ENCODE measurements at places on chromosomes 6 and 20.

- DNase-seq = no peak
Observed at GRCh38 chr6:17381424-17382147, 11.8 kb upstream of the CAP2 start.

DNA sequence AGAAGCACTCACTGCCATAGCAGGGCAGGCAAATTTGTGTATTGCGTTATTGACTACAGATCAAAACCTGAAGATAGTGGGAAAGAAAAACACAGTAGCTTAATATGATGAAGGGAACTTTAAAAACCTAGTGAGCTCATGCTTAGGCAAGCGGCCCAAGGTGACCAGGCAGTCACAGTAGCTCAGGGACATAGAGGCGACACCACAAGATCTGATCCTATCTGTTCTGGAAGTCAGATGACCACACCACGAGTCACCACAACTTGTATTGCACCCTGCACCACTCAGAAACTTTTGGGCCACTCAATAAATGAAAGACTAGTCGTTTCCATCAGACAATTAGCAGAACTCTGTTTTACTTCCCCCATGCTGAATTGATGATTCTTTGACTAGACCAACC is 4.9 kb downstream of the CLIC5 start:
- DNase-seq = no peak

DNA sequence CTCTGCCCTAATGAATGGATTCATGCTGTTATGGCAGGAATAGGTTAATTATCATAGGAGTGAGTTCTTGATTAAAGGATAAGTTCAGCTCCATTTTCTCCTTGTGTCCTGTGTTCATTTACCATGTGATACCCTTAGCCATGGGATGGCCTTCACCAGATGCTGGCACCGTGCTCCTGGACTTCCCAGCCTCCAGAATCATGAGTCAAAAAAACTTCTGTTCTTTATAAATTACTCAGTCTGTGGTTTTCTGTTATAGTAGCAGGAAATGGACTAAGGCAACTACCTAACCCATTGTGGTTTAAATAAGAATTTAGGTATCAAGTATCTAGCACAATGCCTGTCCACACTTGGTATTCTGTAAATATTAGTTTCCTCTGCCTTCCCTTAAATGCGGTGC is 223.5 kb downstream of the MEI4 start:
- no peak for DNase-seq

- DNase-seq = no peak
Observed at GRCh38 chr20:32968478-32969241, 35.6 kb downstream of the SUN5 start.

DNA sequence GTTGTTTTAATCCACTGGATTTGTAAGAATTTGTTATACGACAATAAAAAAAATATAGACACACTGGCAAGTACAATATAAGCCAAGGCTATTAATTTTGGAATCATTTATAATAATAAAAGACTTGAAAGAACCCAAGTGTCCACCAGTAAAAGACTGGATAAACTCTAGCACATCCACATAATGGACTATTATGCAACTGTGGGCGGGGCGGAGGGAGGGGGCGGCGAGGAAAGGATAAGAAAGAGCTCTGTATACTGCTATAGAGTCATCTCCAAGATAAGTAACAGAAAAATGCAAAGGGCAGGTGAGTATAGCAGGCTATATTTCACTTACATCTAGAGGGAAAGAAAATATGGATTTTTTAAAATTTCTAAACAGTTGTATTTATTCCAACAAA is 123.3 kb downstream of the TBC1D32 start:
- no peak for DNase-seq

Data from left hindlimb (tissue), 1 donor.